NCI-H2081 treated with DMSO at 0.1 percent for 48 hours (cell line): ENCODE measurements at places on chromosomes 7 and 10.

DNA sequence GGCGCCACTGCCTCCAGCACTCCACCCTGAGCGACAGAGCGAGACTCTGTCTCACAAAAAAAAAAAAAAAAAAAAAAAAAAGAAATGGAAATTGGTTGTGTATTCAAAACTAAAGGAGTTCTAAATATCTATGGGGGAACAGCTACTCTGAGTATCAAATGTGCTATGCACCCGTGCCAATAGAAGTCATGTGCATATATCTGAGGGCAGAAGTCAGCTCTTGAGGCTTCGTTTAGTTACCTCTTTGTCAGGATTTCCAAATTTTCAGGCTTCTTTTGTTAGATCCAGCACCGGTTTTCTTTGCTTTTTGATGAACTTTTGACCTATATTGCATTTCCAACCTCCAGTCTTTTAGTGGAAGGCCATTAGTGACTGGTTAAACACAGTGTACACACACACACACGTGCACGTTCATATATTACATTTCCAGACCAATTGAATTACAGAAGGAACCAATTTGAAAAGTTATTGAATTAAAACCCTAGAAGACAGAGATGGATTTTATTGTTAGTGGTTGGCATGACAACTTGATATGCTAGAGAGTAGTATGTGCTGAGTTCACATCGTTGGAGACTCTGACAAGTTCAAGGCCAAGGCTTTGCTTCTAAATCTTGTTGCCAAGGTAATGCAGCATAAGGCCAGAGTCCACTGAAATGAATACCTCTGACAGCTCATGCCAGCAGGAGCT is 33.1 kb upstream of the ADD3 start:
- DNase-seq: no peak

GRCh38 chr7:46651070-46651469 is 730.0 kb upstream of the IGFBP3 start:
- DNase-seq: no peak

DNA sequence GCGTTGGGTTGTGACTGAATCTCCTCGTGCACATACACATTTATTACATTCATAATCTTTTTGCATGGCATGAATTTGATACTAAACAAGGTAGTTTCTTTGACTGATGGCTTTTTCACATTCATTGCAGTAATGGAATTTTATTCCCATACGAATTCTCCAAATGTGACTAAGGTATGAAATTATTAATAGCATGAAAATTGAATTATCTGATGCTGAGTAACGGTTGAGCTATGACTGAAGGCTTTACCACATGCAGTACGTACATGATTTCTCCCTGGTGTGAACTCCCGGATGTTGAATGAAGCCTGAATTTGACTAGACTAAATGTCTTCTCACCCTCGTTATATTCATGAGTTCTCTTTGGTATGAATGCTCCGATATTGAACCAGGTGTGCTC is 104.4 kb upstream of the C1GALT1 start:
- DNase-seq: no peak

GRCh38 chr7:102966465-102966864 is 53.7 kb downstream of the LRRC17 start:
- no peak for DNase-seq

GRCh38 chr7:152336754-152337368 is 98.9 kb downstream of the KMT2C start:
- DNase-seq: peak; percentile 12

DNA sequence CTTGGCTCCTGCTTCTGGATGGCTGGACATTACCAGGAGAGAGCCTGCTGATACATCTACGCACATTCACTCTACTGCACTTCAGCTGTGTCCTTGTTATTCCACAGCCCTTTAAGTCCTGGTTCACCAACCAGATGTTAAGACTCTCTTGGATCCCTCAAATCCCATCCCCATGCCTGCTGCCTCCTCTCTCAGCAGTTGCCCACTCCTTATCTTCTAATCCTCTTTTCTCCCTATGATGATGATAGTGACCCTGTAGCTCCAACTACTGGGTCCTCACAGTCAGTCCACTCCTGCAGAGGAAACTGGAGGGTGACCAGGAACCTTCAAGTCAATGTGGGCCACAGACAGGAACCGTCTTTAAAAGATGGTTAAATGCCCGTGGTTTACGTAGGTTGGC is 96.3 kb upstream of the PDCD4 start:
- DNase-seq: no peak

GRCh38 chr10:44125879-44126278 is 259.0 kb downstream of the CXCL12 start:
- no peak for DNase-seq

DNA sequence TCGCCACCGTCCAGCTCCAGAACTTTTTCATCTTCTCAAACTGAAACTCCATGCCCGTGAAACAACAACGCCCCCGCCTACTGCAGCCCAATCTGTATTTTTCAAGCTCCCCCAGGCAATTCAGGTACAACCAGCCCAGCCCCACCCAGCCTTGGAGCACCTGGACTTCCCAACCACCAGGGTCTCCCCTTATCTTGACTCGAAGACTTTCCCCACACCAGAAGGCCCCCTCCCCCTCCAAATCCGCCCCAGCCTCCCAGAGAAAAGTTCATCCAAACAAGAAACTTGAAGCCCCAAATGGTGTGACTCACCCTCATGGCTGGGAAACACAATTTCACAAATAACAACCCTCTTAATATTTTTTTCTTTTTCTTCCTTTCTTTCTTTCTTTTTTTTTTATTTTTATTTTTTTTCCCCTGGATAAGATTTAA is 10.6 kb downstream of the ZCCHC24 start:
- DNase-seq: no peak

DNA sequence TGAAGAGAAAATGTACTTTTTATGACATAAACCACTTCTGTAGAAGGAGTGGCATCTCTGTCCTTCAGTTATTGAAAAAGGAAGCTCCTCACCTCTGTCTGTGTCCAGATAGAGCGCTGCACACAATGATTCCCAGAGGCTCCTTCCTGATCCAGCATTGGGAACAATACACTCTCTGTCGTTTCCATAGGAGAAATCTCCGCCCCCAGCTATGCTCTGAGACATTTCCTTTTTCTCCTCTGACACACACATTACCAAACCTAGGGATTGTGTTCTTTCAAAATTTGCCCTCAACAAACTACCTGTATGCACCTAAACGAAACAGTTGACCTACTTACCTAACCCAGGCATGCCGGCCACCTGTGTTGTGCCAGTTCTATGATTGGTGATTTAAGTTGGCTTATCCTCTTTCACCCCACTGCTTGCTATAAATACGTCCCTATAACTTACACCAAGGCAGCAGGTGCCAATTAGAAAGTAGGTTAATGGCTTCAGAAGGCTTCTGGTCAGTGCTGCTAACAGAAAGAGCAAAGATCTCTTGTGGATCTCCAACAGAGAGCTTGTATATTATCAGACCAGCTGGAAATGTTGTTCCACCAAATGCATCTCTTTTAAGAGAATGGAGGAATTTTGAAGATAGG is 140.1 kb upstream of the JCAD start:
- DNase-seq: no peak

DNA sequence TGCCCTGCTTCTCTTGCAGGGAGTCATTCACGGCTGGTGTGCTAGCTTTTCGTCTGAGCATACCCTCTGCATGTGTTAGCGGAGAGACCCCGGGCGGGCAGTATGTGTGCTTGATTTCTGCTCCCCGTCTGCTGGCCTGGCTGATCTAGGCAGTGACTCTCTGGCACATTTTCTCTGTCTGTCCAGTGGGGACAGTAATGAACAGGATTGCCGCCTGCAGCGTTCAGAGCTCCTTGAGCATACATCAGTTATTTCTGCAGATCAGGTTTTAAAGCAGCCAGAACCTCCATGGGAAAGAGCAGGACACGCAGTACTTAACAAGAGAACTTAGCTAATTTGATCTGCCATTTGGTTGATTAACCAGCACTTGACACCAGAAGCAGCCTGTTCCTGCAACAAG is 242.5 kb downstream of the CELF2 start:
- DNase-seq: no peak

GRCh38 chr7:34417781-34418180 is 240.2 kb upstream of the NPSR1 start:
- no peak for DNase-seq

- DNase-seq: no peak
These were observed 38.4 kb upstream of the PLXNA4 start for GRCh38 chr7:132614428-132615318.

GRCh38 chr10:104022026-104022425 is 55.1 kb downstream of the SLK start:
- no peak for DNase-seq

DNA sequence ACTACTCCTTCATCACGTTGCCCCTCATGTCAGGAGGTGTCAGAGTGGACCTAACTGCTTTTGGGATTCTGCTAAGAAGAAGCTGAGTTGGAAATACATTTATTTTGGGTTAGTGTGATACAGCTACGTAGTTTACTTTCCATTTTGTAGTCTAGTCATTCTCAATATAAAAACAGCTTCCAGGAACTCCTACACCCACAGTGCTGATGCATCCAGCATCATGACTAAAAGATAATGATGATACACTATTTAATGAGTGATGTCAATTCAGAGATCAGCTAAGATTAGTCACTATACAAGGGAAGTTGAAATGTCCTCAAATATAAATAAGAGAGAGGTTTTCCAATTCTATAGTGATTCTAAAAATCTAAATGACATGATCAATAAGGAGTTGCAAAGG is 264.2 kb upstream of the SLC26A5 start:
- no peak for DNase-seq

DNA sequence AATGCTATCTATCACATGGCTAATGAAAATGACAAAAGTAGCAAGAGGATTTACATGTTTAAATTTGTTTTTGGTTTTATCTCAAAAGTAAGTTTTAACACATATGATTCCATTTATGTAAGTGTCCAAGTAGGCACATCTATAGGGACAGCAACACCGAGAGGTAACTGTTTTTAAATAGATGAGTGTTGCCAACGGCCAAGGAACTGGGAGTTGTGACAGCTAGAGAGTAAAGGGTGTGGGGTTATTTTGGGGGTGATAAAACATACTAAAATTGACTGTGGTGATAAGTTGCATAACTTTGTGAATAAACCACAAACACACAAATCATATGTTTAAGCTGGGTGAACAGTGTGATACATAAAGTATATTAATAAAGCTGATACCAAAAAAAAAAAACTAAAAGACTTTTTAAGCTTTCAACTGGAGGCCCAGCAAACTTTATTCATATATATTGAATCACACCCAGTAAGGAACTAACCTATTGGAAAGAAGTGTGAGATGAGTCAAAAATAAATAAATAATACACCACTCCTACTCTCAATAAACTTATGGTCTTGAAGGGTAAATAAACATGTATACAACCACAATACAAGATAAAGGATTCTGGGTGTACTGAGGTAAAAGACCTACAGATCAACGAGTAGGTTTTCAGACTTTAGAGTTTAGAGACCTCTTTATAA is 33.0 kb downstream of the LRRC72 start:
- no peak for DNase-seq

DNA sequence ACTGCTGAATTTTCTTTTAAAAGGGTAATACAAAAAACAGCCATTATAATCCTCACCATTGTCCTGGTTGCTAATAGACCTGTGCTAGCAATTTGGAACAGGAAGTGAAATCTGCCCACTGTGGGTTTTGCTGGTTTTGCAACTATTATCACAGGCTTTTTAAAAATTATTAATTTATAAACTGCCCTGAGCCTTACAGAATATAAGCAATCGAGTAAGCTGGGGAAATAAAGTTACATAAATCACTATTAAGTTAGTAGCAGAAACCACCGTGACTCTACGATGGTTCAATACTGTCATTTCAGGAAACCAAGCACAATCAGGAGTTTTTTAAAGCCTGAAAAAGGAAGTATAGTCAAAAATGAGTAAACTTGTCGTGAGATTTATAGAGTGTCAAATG is 62.3 kb downstream of the TMEM26 start:
- no peak for DNase-seq
